ENCODE measurements at places on chromosomes 1 and 21.

- no peak for DNase-seq
These were observed 448.2 kb downstream of the BRINP3 start for GRCh38 chr1:190029441-190029840.

GRCh38 chr1:58528518-58528917 lies 18.0 kb downstream of the OMA1 start:
- no peak for DNase-seq

DNA sequence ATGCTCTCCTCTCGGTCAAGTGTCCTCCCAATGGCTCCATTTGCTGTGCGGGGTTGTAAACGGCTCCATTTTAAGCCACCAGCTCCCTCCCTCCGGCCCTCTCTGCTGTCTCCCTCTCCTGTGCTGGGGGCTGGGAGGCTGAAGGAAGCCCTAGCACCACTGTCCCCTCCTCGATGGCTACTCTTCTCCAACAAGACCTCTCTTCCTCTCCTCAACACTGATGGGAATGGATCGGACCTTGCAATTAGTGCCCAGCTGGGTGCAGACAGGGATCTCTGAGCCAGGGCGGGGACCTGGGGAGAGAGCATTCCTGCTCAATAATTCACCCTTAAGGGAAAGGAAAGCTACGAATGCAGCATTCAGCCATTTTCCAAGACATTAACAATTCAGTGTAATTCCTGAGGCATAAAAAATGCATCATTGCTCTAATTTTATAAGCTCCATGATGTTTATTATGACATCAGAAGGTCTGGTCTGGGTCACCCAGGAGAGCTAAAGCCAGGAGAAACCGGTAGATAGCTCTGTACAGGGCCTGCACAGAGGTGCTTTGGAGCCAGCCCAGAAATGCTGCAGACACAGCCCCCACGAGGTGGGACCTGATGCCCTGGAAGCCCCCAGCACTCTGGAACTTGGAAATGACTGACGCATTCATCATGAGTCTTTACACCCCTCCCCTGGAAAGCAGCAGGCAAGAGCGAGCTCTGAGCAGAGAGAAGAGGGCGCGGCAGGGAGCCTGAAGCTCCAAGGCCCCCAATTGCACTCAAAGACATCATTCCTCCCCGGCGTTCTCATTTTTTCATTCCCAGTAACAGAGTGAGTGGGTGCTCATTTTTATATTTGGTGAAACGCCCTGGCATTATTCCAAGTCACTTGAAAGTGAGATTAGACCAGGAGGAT lies 76.2 kb upstream of the VAMP3 start:
- no peak for DNase-seq

- no peak for DNase-seq
These were observed 8.4 kb upstream of the C1orf185 start for GRCh38 chr1:51093581-51093980.

- DNase-seq, result no peak
These were observed 48.9 kb downstream of the C4BPA start for GRCh38 chr1:207152792-207153468.

DNA sequence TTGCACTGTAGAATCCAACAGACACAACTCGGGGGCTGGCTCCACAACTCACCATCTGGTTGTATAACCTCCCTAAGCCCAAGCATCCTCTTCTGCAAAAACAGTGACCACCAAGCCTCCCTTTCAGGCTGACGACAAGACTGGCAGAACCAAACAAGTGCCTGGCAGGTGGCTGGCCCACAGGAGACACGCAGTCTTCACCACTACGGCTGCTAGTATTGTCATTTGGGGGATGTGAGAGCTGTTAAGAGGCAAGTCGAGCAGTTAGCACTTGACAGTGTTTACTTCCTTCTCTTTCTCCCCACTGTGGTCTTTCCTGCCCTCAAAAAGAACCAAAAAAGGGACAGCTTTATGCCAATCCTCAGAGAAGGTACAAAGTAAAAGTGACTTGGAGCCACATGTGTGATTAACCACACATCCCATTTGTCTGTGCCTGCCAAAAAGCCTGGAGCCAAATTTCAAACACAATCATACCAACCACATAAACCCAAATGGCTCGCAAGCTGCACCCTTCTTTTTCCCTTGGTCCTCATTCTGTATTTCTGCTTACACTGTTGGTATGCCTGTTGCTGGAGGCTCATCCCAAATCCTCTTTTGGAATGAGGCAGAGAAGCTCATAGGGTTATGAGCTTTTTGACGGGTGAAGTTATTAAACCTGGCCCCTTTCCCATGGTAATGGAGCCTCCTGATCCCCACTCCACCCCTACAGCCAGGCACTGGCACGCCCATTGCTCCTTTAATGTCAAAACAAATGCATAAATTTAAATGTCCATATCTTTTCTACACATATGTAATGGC lies 94.1 kb downstream of the TGFBR3 start:
- DNase-seq, result no peak

- no peak for DNase-seq
These were observed 246.9 kb upstream of the LRRC7 start for GRCh38 chr1:69320757-69321211.

DNA sequence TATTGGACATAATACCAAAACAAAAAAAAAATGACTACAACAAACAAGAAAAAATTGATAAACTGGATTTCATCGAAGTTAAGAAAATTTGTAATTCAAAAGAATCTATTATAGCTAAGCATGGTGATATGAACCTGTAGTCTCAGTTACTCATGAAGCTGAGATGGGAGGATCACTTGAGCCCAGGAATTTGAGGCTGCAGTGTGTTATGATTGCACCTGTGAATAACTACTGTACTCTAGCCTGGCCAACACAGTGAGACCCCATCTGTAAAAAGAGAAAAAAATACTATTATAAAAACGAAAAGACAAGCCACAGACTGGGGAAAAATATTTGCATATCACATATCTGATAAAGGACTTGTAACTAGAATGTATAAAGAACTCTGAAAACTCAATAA lies 24.5 kb upstream of the TRIM62 start:
- no peak for DNase-seq

DNA sequence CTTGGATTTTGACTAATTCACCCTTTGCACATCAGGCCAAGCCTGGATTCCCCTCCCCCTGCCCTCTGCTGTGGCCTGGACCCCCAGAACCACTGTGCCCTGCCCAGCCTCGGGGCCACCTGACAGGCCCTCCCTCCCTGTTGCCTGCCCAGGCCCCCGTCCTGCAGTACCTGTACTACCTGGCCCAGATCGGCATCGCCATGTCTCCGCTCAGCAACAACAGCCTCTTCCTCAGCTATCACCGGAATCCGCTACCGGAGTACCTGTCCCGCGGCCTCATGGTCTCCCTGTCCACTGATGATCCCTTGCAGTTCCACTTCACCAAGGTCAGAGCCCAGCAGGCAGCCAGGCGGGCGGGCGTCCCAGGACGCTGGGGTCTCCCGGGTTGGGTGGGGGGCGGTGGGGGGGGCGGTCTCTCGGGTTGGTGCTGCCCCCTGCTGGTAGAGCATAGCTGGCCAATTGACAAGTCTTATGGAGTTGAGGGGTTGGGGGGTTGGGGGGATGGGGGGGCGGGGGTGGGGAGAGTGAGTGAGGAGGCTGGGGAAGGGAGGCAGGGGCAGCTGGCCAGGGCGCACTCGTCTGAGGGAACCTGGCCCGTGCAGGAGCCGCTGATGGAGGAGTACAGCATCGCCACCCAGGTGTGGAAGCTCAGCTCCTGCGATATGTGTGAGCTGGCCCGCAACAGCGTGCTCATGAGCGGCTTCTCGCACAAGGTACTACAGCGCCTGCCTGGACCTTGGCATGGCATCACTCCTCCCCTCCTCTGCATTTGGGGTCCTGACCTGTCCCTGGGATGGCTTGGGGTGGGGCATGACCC lies 10.7 kb downstream of the AMPD2 start:
- DNase-seq, result no peak

- no peak for DNase-seq
These were observed at the start of gene FHL3 for GRCh38 chr1:38005195-38006007. TSS of gene FHL3 (minus strand) at chr1:38005514. CDS start at chr1:37999412, 6,102 bp downstream.

- DNase-seq, result no peak
These were observed 1.8 kb upstream of the MEX3A start for GRCh38 chr1:156083800-156084790.

DNA sequence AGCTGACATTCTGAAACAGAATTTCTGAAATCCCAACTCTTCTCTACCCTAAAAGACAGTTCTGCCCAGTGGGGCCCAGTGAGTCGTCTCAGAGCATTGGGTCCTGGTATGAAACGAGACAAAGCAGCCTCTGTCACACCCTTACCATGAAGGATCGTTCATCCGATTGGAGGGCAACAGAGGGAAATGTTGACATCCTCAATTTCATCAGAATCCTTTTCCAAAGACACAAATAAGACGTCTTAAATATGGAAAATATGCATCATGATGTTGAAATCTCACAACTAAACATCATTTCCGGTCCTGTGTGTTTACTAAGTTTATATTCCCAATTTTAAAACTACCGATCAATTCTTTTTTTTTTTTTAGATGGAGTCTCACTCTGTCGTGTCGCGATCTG lies 112.1 kb upstream of the SLC45A1 start:
- no peak for DNase-seq
